ENCODE measurements at places on chromosomes 2 and 18.

DNA sequence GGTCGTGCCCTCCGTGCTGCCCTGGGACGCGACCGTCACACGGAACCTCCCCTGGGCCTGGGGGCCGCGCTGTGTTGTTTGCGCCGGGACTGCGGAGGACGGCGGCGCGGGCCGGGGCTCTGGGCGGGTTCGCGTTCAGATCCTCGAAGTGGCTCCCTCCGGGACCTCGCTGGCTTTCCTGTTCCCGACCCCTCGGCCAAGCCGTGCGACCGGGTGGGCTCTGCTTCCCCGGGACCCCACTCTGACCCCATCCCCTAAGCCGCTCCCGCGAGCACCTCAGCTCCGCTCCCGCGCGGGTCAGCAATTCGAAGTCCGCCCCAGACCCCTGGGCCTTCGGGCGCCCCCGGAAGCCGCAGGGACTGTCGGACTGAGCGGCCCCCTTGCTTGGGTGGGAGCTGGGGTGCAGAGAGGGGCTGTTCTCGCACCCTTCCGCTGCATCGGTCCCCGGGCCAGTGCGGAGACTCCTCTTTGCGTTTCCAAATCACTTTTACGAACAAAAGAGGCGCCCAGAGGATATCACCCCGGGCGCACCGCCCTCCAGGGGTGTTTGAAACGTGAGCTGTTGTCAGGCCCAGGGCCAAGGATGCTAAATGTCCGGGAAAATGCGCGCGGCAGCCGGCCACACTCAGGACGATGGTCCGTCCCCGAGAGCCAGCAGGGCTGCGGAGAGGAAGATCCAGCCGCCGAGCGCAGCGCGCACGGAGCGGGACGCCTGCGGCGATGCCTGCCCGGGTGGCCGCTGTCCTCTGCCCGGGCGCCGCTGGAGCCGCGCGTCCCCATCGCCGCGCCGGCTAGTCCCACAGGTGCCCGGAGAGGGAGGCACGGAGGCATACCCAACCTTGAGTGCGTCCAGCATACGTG is 73.5 kb downstream of the ZCCHC2 start:
- DNase-seq: no peak

GRCh38 chr2:48722391-48722790 is 33.1 kb downstream of the LHCGR start:
- DNase-seq: no peak

GRCh38 chr18:10057401-10057893 is 143.6 kb downstream of the VAPA start:
- no peak for DNase-seq

- DNase-seq: no peak
These were observed 41.9 kb downstream of the TANC1 start for GRCh38 chr2:159010340-159010739.

- no peak for DNase-seq
These were observed 144.9 kb upstream of the ERBB4 start for GRCh38 chr2:212683346-212684097.

DNA sequence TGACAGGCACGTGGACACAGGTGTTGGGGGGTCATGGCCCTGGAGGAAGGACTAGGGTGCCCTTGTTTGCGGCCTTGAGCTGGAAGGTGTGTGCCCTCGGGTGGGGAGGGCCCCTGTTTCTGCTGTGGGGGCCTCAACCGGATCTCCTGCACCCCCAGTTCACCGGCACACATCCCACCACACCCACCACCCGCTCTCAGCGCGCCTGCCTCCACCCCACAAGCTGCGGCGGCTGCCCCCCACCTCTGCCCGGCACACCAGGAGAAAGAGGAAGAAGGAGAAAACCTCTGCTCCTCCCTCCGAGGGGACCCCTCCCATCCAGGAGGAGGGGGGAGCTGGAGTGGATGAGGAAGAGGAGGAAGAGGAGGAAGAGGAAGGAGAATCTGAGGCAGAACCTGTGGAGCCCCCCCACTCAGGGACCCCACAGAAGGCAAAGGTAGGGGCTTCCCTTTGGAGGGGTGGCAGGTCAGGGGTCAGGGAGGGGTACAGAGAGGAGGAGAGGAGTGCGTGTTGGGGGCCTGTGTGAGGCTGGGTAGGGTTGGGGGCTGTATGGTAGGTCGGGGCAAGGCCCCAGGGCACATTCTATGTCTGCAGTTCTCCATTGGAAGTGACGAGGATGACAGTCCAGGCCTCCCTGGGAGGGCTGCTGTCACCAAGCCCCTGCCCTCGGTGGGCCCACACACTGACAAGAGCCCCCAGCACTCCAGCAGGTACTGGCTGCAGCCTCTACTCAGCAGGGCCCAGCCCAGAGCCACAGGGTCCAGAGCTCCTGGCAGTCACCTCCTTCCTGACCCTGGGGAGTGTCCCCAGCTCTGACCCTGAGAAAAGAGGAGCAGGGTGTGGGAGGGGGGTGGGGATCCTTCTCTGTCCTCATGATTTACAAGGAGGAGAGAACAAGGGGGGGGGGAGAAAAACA is 1.8 kb downstream of the SLC4A3 start:
- DNase-seq: no peak

GRCh38 chr2:26691161-26691560 is 1.4 kb upstream of the KCNK3 start:
- DNase-seq: no peak

All from AG04450 (cell line).